ENCODE measurements at places on chromosomes 1 and 21. TPM values are rescaled to one million over a fixed set of nuclear protein-coding genes. Genes with fewer than 3 reads are reported as not detected.

- no peaks in the 10 kb centered on the region for H3K36me3 ChIP-seq
- peaks cover 17% of the 10 kb centered on the region for H3K4me1 ChIP-seq
- DNase-seq: peak; percentile 51
- H3K27ac ChIP-seq: no peak overlapping the region
- H3K27me3 ChIP-seq: peaks cover 20% of the 10 kb centered on the region
Measured at GRCh38 chr21:41418956-41419680, 6.9 kb upstream of the MX1 start.

DNA sequence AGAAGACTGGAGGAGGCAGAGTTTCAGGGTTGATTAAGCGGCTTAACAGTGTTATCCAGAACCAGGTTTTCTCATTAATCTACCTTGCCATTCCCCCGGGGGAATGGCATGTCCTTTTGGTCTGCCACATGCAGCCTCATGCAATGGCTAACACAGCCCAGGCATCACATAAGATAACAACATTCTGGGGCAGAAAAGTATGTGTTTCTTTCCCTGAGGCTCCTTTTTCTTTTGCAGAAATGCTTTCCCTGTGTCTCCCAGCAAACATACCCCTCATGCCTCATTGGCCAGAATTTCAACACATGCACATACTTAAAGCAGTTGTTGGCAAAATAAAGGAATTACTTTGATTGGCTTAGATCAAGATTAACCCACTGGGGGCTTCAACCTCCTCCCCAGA is 98.6 kb downstream of the OMA1 start:
- no peaks in the 10 kb centered on the region for H3K4me1 ChIP-seq
- H3K27ac ChIP-seq: no peak overlapping the region
- no peaks in the 10 kb centered on the region for H3K36me3 ChIP-seq
- no peak overlapping the region for H3K4me3 ChIP-seq
- DNase-seq: no peak

DNA sequence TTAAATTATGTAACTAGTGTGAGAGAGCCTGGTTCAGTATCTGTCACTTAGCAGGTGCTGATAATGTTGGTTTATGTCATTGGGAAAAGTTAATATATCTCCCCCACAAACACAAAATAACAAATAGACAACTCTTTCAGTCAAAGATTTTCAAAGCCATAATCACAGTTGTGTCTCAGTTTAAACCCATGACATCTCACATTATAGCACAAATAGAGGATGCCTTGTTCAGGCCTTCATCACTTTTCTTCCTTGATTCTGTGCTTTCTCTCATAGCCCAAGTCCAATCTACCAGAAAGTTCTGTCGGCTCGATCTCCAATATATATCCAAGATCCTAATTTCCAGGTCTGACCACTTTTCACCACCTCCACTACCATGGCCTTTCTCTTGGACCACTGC is 6.2 kb upstream of the EPS15 start:
- H3K27ac ChIP-seq: no peak overlapping the region
- no peak for DNase-seq
- no peak overlapping the region for H3K4me3 ChIP-seq

- H3K36me3 ChIP-seq: no peaks in the 10 kb centered on the region
- H3K27me3 ChIP-seq: peaks cover 42% of the 10 kb centered on the region
- H3K4me1 ChIP-seq: peaks cover 35% of the 10 kb centered on the region
- no peak for DNase-seq
- no peak overlapping the region for H3K27ac ChIP-seq
Measured at GRCh38 chr21:35326677-35327076, 277.6 kb upstream of the RUNX1 start.

DNA sequence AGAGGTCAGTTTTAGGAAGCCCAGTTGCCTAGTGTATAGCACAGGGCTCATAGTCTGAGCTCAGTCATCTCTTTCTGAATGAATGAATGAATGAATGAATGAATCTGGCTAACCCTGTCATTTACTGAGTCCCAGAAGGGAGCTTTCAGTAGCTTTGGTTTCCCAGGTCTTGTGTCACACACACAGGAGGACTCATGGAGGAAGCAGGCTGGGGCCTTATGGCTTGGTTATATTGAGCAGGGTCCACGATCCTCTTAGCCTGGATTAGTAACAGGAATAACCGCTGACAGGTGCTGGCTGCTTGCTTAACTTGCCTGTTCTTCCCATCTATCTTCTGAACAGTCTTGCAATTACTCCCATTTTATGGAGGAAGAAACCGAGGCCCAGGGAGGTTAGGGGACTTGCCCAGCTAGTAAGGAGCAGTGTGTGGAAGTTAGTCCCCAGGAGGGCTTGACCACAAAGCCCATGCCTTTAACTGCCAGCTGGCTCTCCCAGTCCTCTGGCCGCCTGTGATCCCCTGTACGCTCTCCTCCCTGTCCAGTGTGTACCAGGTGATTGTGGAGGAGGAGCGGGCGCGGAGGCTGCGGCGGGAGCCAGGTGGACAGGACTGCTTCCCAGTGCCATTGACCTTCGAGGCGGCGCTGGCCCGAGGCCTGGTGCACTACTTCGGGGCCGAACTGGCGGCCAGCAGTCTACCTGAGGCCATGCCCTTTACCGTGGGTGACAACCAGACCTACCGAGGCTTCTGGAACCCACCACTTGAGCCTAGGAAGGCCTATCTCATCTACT is 46.0 kb downstream of the PTPRU start:
- no peaks in the 10 kb centered on the region for H3K27me3 ChIP-seq
- H3K27ac ChIP-seq: no peak overlapping the region
- H3K36me3 ChIP-seq: no peaks in the 10 kb centered on the region
- H3K4me3 ChIP-seq: no peak overlapping the region
- peaks cover 5% of the 10 kb centered on the region for H3K4me1 ChIP-seq
- no peak for DNase-seq

DNA sequence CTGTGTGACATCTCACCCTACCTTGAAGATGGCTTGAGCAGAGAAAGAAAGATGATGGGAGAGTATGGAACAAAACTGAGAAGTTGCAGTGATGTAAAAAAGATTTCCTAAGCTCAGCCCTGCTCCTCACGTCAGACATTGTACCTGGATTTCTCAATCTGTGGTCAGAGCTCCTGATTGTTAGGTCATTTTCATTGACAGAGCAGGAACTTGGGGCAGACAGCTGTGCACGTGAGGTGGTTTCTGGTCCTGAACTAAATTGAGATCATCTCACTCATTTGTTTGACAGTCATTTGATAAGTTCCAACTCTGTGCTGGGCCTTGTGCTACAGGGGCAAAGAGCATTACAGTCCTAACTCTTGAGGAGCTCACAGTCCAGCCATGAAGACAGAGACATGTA is 10.2 kb downstream of the TRAF3IP3 start:
- no peaks in the 10 kb centered on the region for H3K4me1 ChIP-seq
- no peak for DNase-seq
- peaks cover 26% of the 10 kb centered on the region for H3K27me3 ChIP-seq
- H3K4me3 ChIP-seq: no peak overlapping the region

DNA sequence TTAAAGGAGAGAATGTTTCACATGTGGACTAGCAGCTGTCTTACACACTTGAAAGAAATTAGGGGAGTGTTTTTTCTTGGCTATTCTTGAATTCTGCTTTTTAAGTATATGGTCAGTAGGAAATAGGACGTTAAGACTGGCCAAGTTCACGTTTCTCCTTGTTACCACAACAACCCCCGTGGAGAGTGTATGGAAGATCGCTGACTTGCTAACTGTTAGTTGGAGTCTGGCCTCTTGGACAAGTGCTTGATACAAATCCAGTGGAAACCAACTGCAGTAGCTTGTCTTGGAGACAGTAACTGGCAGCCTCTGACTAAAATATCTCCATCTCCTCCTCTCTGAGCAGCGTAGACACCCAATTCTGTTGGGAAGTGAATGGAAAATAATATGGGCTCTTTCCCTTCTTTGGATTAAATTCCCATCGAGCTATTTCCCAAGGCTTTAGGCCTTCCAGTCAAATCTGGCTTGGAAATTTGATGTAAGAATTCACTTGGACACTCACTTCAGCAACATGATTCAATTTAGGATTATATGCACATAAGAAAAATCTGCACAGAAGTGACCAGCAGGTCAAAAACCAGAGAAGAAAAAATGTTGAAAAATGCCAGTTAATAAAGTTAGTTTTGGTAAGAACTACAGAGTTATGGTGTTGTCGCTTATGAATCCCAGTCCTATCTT is 3.6 kb upstream of the NFIA start:
- peaks cover 48% of the 10 kb centered on the region for H3K4me1 ChIP-seq
- no peaks in the 10 kb centered on the region for H3K36me3 ChIP-seq
- H3K27ac ChIP-seq: peak overlapping the region; percentile 96
- peak overlapping the region; percentile 87 for H3K4me3 ChIP-seq
- no peaks in the 10 kb centered on the region for H3K27me3 ChIP-seq

The PLA2G4A gene
- total RNA-seq: 2.4 TPM
